ENCODE measurements at places on chromosomes 7 and 10. TPM values are rescaled to one million over a fixed set of nuclear protein-coding genes. Genes with fewer than 3 reads are reported as not detected.

GRCh38 chr10:100653957-100654781, 91.2 kb upstream of the PAX2 start:
- DNase-seq, result peak; percentile 71

- DNase-seq, result no peak
Measured at GRCh38 chr7:43444711-43445578, 138.0 kb upstream of the STK17A start.

GRCh38 chr7:46630031-46630430, 709.0 kb upstream of the IGFBP3 start:
- DNase-seq, result no peak

DNA sequence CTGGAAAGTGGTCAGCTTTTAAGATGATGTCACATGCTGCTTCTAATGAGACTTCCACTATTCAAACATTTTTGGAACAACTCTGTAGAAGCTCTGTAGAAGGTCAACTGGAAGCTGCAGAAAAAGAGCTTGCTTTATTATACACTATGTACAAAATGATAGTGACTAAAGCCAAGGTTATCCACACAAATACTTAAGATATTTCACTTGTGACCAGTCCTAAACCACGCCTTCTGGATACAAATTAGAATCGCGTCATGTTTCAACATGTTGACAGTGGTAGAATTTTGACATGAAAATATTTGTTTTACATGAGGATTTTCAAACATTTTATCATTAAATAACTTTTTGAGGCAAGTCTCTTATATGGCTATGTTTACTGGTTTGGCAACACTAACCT, 499.6 kb upstream of the PHF14 start:
- DNase-seq, result no peak

DNA sequence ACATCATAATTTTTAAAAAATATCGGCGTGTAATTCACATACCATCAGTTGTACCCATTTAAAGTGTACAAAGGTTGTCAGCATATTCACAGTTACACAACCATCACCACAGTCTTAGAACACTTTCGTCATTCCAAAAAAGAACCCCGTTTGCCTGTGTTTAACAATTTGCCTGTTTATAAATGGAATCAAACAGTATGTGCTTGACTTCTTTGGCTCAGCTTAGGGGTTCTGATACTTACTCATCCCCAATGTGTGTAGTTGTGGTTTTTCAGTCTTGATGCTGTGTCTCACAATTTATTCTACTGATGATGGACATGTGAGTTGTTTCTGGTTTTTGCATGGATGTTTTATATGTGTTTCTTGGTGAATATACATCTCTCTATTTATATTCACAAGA, 50.0 kb downstream of the PRPF18 start:
- DNase-seq, result no peak

DNA sequence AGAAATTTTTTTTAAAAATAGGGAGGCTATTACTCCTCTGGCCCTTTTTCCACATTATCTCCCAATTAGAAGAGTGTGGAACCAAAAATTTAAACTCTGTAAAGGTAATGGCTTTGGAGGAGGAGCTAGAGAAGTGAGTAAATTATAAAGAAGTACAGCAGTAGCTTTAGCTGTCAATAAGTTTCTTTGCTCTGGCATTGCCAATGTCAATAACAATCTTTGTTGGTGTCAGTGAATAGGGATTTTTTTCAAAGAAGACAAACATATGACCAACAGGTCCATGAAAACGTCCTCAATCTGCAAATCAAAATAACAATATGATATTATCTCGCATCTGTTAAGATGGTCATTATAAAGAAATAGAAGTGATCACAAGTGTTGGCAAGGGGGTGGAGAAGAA, 227.1 kb upstream of the MBL2 start:
- no peak for DNase-seq

Gene KCNIP2
- total RNA-seq, result 0.86 TPM

Gene CYP2C19
- total RNA-seq, result not detected

Gene UPK3BL1
- 11.4 TPM for total RNA-seq
